ENCODE measurements at places on chromosomes 16 and 17.

DNA sequence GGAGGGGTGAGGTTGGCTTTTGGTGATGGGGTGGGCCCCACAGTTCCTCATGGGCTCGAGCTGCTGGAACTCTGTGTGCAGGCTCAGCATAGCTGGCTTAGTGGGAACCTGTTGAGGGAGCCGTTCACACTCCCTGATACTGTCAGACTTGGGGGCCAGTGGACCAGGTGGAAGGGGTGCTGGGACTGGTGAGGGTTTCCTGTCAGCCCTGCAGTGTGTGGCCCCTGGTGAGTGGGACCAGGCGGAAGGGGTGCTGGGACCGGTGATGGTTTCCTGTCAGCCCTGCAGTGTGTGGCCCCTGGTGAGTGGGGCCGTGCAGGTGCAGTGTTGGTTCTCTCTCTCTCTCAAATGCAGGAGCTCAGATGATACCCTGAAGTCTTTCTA lies 45.1 kb upstream of the ZNF750 start:
- no peak for DNase-seq

DNA sequence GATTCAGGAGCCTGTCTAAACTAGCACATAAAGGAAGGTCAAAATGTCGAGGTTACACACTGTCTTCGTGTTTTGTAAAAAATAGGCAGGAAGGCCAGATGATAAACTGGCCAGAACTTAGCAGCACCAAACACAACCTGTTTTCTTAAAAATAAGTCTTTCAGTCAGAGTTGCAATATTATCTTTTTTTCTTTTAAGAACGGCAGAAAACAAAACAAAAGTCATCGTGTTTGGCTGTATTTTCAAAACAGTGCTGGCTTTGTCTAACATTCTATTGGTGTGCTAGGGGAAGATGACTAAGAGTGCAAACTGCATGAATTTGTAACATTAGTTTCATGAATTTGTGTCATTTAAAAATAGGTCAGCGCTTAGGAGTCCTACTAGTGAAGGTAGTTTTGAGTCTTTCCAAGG lies 5.3 kb downstream of the MAF start:
- no peak for DNase-seq

- no peak for DNase-seq
Observed at GRCh38 chr16:66254106-66254505, 112.4 kb upstream of the CDH5 start.

DNA sequence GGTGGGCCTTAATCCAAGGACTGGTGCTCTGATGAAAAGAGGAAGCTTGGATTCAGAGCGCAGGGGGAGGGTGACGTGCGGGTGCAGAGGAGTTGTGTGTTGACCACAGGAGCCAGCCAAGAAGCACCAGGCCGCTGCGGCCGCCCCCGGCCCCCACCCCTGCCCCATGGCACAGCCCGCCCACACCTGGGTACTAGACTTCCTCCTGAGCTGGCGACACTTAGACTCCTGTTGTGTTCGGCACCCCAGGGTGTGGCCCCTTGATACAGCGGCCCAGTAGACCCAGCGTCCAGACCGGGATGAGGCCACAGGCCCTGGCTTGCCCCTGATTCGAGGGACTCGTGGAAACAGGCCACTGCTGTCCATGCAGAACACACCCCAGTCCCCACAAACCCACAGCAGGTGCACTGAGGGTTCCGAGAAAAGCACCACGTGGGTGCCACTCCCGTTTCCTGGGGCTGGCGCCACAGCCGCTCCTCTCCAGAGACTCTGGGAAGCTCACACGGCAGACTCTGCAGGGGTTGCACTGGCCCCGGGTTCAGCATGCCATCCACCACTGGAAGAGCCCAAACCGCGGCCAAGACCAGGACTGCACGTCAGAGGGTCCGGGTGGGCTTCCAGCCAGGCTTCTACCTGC lies 5.7 kb upstream of the SNAI3 start:
- no peak for DNase-seq

DNA sequence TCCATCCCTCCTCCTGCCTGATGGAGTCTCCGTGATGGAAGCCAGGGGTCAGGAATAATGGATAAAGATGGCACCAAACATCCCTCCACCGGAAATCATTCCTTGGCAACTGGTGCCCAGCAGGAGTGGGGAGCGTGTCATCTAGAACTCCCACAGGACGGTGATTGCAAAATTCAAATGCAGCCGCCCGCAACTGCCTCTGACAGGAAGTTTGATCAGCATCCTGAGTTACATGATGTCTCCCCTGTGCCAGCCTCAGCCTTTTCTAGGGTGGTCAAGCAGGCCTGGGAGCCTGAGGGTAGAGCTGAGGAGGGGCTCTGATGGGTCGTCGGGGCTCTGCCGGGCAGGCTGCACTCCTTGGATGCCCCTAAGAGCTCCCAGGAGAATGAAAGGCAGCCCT lies 52.8 kb downstream of the GSG1L start:
- no peak for DNase-seq

DNA sequence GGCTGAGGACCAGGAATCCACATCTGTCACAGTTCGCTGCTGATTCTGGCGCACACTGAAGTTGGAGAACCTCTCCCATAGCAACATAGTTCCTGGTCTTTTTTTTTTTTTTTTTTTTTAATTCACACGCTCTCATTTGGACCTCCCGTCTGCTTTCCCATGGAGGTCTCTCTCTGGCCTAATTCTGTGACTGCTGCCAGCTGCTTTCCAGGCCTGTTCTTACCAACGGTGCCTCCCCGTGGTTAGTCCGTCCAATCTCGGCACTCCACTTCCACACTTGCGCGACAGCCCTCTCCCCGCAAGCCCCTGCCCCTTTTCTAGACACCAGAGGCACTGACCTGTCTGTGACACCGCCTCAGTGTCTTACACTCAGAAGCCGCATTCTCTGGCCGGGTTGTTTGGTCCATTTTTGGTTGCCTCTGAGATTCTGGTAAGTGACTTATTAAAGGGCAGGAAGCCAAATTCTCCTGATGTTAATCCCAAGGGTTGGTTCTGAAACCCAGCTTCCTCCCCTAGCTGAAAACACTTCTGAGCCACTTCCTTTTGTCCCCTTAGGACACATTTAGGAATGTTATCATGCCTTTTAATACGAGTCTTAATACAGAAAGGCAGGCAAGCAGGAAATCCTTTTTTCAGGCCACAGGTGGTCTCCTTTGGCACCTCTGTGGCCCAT lies 1.1 kb upstream of the AKTIP start:
- no peak for DNase-seq

DNA sequence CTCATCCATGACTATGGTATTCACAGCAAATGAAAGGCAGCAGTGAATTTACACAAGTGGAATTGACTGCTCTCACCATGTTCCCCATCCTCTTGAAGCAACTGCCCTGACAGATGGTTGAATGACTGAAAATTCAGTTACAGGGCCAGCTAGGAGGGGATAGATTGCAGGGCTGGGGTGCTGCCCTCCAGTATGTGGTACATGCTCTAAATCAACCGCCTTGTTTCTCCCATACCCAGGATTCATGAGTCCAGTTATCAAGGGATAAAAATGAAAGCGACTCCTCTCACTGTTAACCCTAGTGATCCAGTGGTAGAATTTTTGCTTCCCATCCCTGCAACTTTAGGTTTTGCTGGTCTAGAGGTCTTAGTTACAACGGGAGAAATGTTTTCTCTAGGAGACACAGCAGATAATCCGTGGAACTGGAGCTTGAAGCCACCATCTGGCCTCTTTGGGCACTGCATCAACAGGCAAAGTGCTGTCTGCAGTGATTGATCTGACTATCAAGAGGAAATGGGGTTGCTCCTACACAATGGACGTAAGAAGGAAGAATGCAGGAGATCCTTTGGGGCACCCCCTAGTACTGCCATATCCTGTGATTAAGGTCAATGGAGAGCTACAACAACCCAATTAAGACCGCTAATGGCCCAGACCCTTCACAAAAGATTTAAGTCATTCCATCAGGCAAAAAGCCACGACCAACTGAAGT lies 32.0 kb downstream of the SCPEP1 start:
- DNase-seq, result no peak

GRCh38 chr17:47866941-47867340 lies 16.0 kb upstream of the SP6 start:
- DNase-seq, result no peak

- DNase-seq, result no peak
Observed at GRCh38 chr17:81831957-81832607, 1.0 kb downstream of the MCRIP1 start.

DNA sequence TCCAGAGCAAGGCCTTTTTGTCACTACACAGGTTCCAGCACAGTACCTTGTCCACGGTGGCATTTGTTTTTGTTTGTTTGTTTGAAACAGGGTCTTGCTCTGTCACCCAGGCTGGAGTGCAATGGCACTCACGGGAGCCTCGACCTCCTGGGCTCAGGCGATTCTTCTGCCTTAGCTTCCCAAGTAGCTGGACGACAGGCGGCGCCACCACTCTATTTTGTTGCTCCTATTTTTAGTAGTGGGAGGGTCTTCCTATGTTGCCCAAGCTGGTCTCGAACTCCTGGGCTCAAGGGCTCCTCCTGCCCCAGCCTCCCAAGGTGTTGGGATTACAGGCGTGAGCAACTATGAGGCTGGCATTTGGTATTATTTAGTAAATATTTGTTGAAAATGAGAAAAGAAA lies 10.3 kb downstream of the MRC2 start:
- no peak for DNase-seq

GRCh38 chr16:68342620-68343019 lies 31.8 kb downstream of the PRMT7 start:
- no peak for DNase-seq

GRCh38 chr16:27500801-27501200 lies 48.9 kb downstream of the GTF3C1 start:
- no peak for DNase-seq

- DNase-seq, result no peak
Observed at GRCh38 chr16:8943966-8944759, 19.5 kb downstream of the USP7 start.

DNA sequence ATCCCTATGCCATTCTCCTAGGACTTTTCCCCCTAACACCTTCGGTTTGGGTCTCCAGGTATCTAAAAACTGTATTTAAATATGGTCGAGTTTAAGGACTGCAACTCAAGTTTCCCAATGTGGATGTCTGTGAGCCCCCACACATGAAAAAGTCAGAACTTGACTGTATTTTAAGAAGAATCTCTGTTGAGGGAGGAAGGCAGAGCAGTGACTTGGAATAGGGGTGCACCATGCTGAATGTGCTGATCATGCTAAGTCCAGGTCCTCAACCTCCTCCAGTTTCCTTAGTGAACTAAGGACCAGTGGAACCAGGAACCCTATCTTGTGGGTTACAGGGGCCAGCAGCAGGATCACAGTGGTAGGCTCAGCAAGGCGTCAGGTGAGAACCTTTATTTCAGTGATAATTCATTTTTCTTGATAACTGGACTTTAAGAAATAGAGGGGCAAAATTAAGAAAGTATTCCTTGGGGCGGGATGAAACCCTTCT lies 19.5 kb downstream of the GRB7 start:
- no peak for DNase-seq

DNA sequence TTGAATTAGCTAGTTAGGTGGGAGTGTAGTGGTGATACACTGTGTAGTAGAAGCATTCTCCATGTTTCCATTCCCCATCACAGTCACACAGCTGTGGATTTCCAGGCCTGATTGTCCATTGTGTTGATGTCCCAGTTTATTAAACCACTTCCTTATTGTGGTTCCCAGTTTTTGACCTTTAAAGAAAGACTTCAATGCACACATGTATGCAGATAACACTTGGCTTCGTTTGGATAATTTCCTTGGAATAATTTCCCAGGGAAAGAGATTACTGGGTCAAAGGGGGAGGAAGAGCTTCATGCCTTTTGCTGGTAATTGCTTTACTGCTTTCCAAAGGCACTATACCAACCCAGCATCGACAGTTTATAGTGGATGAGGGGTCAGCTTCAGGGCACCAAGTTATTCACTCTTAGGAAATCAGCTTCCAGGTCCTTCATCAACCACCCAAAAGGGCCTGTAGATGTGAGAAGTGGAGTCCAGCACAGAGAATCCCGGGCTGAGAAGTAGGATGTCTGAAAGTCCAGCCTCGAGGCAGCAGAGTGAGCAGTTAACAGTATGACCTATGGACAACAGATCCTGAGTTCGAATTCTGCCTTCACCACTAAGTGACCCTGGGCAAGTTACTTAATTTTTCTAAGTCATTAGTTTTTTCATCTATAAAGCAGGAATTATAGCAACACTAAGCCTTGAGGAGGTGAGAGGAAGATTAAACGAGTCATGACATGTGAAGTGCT lies 31.3 kb upstream of the TNS4 start:
- DNase-seq, result no peak

DNA sequence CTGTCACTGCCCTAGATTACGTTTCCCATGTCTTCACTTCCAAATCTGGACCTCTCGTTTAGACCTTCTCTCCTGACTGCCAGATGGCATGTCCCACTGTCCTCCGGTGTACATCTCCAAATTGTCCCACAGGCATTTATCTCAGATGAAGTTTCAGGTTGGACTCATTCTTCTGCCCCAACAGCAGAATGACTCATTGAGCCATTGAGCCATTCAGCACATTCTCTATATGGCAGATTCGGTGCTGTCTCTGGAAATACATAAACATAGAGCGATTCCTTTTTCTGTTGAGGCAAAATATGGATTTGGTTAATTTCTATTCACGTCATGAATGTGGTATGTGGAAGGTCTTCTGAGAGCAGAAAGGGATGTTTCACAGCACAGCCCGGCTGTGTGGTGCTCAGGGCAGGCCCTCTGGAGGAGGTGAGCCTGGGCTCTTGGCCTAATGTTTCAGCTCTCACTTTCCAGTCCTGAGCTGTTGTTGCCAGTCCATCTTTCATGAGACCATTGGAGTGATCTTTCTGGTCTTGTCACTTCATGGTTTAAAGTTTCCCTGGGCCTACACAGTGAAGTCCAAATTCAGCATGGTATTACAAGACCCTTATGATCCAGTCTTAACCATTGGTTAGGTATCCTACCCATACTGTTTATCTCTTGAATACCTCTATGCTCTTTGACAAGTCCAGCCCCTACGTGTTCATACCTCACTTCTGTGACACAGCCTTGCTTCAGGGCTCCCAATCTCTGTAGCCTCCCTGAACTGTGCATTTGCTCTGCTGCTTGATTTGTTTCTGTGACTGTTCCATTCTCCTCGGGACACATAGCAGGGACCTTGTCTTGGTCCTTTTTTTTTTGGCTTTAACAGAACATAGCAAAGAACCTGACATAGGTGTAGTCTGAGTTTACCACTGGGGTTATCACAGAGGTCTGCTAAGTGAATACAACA lies 15.9 kb downstream of the HAPSTR1 start:
- no peak for DNase-seq

DNA sequence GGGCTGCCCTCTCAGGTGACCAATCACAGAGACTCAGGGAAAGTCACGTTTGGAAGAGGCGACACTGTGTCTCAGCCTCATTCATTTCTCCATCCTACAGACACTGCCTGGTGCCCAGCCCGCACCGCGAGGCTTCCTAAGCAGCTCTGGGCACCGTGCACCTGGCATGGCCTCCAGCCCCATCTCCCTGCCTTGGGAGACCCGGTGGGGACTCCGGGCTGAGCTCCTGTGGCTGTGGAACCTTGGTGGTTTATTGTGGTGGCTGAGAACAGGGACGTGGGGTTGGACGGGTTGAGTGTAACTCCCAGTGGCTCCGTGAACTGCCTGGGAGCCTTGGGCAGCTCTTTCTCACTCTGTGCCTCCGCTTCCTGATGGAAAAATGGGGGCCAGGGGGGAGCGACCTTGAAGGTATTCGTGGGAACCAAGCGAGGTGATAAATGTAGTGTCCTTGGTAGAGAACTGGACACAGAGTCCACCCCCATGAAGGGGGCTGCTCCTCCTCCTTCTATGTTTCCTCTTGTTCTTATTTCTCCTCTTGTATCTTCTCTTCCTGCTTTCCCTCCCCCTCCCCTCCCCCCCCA lies 215.4 kb downstream of the SEC14L1 start:
- no peak for DNase-seq

Data from brain pericyte (primary cell).